Left ventricle myocardium inferior (tissue), 1 donor: ENCODE measurements at places on chromosomes 5 and 9.
A peak's percentile ranks its signal among the peaks of the same experiment; 100 is the strongest.

- no peaks in the 10 kb centered on the region for H3K4me1 ChIP-seq
- H3K27me3 ChIP-seq: no peaks in the 10 kb centered on the region
- no peak for DNase-seq
- no peaks in the 10 kb centered on the region for H3K36me3 ChIP-seq
Measured at GRCh38 chr5:18072600-18072999, 438.3 kb downstream of the TAF11L14 start.

GRCh38 chr9:88390371-88390990 lies 2.2 kb downstream of the SPIN1 start:
- no peaks in the 10 kb centered on the region for H3K36me3 ChIP-seq
- H3K4me3 ChIP-seq: no peak overlapping the region
- no peak overlapping the region for H3K27ac ChIP-seq
- H3K27me3 ChIP-seq: no peaks in the 10 kb centered on the region
- peaks cover 39% of the 10 kb centered on the region for H3K4me1 ChIP-seq

- no peaks in the 10 kb centered on the region for H3K36me3 ChIP-seq
- no peak overlapping the region for H3K4me3 ChIP-seq
- H3K27ac ChIP-seq: no peak overlapping the region
- no peaks in the 10 kb centered on the region for H3K27me3 ChIP-seq
Measured at GRCh38 chr5:98308960-98309359, 464.5 kb upstream of the RGMB start.

GRCh38 chr5:131595088-131596033 lies 39.7 kb downstream of the RAPGEF6 start:
- no peak for DNase-seq
- H3K27ac ChIP-seq: no peak overlapping the region
- H3K4me1 ChIP-seq: peaks cover 16% of the 10 kb centered on the region
- H3K4me3 ChIP-seq: no peak overlapping the region

DNA sequence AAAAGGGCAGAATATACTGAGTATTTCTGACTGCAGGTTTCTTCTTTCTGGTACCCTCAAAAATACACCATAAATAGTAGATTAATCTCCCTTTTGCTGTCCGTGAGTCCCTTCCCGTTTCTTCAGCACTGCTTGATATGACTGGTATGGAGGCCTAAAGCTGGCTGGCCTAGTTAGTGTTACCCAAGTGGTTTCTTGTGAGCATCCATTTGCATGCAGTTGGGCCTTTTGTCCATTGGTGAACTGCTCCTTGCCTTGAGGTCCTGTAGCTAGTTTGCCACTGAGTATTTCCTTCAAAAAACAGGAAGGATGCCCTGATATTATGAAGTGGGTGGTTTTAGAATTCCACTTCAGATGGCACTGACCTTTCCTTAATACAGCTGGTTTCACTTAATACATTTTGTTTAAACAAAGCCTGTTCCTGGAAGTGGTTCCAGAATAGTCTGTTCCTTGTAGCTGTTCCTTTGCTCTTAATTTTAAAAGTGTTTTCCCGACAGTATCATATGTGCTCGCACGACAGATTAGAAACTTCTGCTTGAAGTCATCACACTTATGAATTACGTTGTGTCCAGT lies 40.0 kb upstream of the ABL1 start:
- H3K27ac ChIP-seq: peak overlapping the region; percentile 55
- peaks cover 32% of the 10 kb centered on the region for H3K4me1 ChIP-seq
- H3K36me3 ChIP-seq: peaks cover 2% of the 10 kb centered on the region

DNA sequence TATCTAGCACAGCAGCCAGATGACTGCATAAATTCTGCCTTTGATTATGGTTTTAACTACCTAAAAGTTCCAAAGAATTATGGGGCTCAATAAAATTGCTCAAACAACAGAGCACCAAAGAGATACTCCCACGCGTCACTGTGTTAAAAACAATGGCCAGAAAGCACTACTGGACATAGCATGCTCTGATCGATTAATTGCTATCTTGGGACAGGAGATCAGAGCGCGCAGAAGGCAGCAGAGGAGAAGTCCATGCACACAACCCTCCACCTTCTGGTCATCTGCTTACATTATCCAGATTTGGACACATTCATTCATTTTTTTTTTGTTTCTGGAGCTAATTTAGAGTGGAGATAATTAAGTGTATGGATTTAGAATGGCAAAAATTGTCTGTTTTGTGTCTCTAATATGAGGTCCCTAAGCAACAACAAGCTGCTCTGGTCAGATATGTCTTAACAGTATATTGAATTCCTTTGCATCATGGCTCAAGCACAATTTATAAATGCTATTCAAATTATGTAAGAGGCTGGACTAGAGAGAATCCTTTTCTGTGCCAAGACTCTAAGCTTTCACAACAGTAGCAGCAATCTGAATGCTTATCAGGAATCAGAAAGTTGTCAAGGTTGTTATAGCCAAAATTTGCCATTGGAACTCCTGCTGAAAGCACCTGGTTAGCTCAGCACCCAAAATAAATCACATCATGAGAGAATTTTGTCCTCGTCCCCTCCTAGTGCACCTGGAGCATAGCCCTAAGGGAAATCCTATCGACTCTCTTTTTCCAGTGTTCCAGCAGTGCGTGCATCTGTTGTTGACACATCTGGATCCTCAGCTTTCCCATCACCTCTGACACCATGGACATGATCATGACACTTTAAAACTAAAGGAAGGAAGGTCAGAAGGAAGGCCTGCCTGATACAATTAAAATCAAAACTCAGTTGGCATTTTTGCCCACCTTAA lies 98.6 kb upstream of the HMHB1 start:
- no peaks in the 10 kb centered on the region for H3K27me3 ChIP-seq
- H3K36me3 ChIP-seq: no peaks in the 10 kb centered on the region
- peaks cover 59% of the 10 kb centered on the region for H3K4me1 ChIP-seq

- no peak overlapping the region for H3K4me3 ChIP-seq
- peaks cover 13% of the 10 kb centered on the region for H3K36me3 ChIP-seq
- no peak for DNase-seq
- no peaks in the 10 kb centered on the region for H3K27me3 ChIP-seq
- H3K4me1 ChIP-seq: peaks cover 38% of the 10 kb centered on the region
Measured at GRCh38 chr5:157476702-157477408, 16.8 kb downstream of the NIPAL4 start.

DNA sequence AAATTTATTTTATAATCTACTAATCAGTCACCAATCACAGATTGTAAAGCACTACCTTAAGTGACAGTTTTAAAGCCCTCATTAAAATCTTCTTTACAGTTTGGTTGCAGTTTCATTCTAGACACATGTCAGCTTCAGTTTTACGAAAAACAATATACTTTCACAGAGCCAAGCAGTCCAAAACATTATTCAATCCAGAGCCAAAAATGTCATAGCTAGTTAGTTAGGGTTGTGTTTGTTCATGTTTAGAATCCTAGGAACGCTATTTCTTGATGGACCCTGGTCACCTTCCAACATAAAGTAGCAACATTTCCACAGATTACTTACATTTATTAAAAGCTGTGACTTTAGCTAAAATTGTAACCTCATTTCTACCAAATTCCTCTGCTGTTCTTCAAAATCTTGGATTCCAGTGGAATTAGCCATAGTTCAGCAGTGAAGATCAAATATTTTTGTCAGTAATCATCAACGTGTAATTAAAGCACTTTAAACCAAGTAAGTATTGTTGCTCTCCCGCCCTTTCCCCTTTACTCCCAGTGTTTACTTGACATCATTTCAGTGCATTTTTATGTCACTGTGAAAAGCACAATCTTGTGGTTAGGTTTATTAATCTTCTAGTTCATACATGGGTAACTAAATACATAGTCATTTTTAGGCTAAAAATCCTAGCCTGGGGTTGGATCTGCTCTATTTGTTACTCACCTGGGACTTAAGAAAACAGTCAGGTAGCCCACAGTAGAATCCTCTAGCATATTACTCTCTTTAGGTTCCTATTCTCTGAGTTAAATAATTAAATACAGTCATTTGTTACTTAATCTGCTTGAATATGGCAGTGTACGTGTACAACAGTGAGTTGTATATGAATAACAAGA lies 74.3 kb downstream of the NIPBL start:
- DNase-seq: no peak
- H3K27me3 ChIP-seq: no peaks in the 10 kb centered on the region
- no peak overlapping the region for H3K4me3 ChIP-seq

DNA sequence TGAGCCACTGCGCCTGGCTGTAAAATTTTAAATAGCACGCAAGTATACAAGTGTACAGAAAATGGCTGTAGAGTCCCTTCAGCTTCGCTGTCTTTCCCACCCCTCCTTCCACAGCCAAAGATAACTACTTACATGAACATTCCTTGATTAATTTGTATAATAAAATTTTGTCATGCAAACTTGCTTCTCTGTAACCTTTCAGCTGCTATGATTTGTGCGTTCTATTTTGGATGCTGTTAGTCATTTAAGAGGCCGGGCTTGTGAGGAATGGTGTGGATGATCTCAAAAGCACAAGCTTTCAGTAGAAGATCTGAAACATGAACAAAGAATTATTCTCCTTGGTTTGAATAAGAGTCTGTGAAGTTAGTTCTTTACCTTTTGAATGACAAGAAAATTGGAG lies 115.0 kb upstream of the TLE1 start:
- H3K36me3 ChIP-seq: no peaks in the 10 kb centered on the region
- no peak for DNase-seq
- no peaks in the 10 kb centered on the region for H3K4me1 ChIP-seq
- H3K4me3 ChIP-seq: no peak overlapping the region
- H3K27ac ChIP-seq: no peak overlapping the region
- H3K27me3 ChIP-seq: peaks cover 42% of the 10 kb centered on the region

- H3K27ac ChIP-seq: no peak overlapping the region
- H3K27me3 ChIP-seq: no peaks in the 10 kb centered on the region
- DNase-seq: no peak
- H3K4me3 ChIP-seq: no peak overlapping the region
- peaks cover 28% of the 10 kb centered on the region for H3K4me1 ChIP-seq
Measured at GRCh38 chr5:54363669-54364068, 53.3 kb upstream of the ARL15 start.

- peaks cover 43% of the 10 kb centered on the region for H3K27me3 ChIP-seq
- H3K4me1 ChIP-seq: no peaks in the 10 kb centered on the region
- DNase-seq: no peak
- H3K27ac ChIP-seq: no peak overlapping the region
- no peak overlapping the region for H3K4me3 ChIP-seq
Measured at GRCh38 chr5:179370490-179371120, 25.3 kb upstream of the ADAMTS2 start.

- no peaks in the 10 kb centered on the region for H3K27me3 ChIP-seq
- no peaks in the 10 kb centered on the region for H3K36me3 ChIP-seq
- H3K4me1 ChIP-seq: peaks cover 23% of the 10 kb centered on the region
- no peak overlapping the region for H3K4me3 ChIP-seq
Measured at GRCh38 chr5:142097681-142098080, 10.9 kb upstream of the NDFIP1 start.

- H3K27me3 ChIP-seq: no peaks in the 10 kb centered on the region
- no peak overlapping the region for H3K4me3 ChIP-seq
- H3K4me1 ChIP-seq: peaks cover 6% of the 10 kb centered on the region
Measured at GRCh38 chr9:23769307-23769935, 56.6 kb downstream of the ELAVL2 start.

DNA sequence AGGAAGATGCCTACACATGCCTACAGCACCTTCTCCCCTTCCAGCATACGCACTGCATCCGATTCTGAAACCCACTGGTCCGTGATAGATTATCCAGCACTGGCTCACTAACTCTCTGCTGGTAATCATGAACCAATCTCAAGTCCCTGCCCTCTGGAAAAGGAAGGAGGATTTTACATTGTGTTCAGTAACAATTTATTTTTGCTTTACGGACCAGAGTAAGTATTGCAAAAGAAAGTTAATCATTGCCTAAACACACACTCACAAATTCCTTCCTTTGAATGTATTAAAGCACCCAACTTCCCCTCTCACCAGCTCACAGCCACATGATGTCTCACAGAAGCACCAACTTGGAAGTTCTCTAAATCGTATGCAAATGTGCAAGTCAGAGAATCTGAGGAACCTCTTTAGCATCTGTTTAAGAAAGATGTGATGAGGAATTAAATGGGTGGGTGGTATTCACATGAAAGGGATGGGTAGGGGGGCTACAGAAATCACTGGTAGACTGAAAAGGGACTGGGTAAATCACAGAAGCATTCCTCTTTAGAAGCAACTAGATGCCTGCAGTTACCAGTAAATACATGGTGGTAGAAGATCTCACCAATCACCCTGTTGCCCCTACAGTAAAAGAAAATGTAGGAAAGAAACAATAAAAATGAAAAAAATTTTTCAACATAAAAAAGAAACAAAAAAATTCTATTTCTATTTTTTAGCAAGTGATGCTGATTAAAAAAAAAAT lies 8.4 kb downstream of the GNAQ start:
- peaks cover 68% of the 10 kb centered on the region for H3K4me1 ChIP-seq
- H3K36me3 ChIP-seq: no peaks in the 10 kb centered on the region
- no peaks in the 10 kb centered on the region for H3K27me3 ChIP-seq
- DNase-seq: no peak

DNA sequence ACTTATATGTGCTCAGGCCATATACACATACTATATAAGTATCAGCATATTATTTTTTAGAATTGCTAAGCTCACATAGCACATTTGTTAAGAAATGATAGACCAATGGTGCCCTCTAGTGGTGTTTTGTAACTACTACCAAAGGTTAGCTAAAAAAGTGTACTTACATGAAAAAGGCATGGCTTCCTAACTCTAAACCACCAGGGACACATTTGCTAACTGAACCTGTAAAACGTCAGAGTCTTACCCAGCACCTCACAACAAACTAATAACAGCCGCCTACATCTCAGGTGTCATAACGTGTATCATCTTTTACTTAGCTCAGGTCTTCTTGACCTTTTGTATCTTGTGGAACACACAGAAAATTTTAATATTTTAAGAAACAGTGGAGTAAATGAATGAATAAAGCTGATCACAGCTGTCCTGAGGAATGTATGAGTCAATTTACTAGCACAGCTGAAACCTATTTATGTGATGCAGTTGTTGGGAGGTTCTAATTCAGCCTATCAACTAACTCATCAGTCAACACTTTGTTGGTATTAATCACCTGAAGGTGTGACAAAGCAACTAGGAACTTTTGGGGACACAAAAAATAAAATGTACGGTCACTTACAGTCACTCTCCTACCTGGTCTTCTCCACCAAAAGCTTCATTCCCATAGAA lies 72.9 kb downstream of the BAAT start:
- H3K4me3 ChIP-seq: no peak overlapping the region
- no peaks in the 10 kb centered on the region for H3K4me1 ChIP-seq
- H3K36me3 ChIP-seq: no peaks in the 10 kb centered on the region
- no peak for DNase-seq
- H3K27me3 ChIP-seq: peaks cover 13% of the 10 kb centered on the region

GRCh38 chr5:60961685-60962084 lies 16.7 kb downstream of the NDUFAF2 start:
- no peak overlapping the region for H3K4me3 ChIP-seq
- no peaks in the 10 kb centered on the region for H3K27me3 ChIP-seq
- H3K4me1 ChIP-seq: peaks cover 16% of the 10 kb centered on the region
- H3K27ac ChIP-seq: no peak overlapping the region

DNA sequence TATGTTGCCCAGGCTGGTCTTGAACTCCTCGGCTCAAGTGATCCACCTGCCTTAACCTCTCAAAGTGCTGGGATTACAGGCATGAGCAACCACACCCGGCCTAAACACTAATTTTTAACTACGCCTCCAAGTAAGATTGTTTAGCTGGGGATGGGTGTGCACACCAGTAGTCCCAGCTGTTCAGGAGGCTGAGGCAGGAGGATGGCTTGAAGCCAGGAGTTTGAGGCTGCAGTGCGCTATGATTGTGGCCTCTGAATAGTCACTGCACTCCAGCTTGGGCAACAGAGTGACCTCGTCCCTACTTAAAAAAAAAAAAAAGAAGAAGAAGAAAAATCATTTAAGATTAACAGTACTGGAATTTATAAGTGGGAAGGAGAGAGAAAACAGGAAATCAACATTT lies 90.8 kb upstream of the NR5A1 start:
- H3K27ac ChIP-seq: no peak overlapping the region
- peaks cover 15% of the 10 kb centered on the region for H3K4me1 ChIP-seq
- no peaks in the 10 kb centered on the region for H3K36me3 ChIP-seq
